ENCODE measurements at places on chromosomes 12 and 14.

DNA sequence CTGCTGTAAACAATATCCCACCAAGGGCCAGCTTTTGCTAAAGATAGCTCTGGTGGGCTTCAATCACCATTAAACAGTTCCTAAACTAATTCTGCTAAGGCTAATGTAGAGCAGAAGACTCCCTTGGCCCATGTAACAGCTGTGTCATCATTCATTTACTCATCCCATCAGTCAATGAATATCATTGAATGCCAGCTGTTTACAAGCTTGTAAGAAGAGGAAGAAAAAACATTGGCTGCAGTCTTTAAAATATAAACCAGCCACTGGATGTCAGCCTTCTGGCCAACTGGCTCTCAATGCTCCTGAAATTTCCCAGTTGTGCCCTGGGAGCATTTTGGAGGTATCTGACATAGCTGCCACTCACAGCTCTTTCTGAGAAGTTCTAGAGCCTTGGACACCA is 18.0 kb upstream of the MAP3K9 start:
- DNase-seq = no peak

DNA sequence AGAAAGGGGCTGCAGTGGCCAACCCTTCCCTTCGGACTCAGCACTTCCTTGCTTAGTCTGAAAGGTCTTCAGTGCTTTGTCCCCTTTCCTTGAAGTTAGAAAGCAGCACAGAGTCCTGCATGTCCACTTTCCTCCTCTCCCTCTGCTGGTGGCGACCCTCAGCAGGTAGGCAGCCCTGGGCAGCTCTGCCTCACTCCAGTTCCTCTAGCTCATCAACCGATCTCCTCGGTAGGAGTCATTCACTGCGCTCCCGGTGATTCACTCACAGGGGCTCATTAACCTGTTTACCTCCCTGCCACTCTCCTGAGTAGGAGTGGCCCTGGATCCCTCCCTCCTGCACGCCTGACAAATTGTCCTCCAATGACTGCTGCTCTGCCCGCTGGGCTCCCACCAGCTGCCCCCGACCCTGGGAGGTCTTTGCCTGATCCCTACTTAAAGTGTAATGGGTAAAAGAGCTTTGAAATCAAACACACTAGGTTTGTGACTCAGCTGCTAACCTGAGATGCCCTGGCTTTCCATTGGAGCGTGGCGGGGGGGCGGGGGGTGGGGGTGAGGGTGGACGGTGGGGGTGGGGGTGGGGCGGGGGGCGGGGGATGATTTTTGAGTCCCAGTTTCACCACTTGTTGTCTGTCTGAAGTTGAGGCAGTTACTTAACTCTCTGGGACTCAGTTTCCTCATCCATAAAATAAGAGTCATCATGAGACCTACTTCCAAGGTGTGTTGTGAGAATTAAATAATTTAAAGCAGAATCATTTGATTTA is 4.2 kb downstream of the SCNN1A start:
- DNase-seq = no peak

DNA sequence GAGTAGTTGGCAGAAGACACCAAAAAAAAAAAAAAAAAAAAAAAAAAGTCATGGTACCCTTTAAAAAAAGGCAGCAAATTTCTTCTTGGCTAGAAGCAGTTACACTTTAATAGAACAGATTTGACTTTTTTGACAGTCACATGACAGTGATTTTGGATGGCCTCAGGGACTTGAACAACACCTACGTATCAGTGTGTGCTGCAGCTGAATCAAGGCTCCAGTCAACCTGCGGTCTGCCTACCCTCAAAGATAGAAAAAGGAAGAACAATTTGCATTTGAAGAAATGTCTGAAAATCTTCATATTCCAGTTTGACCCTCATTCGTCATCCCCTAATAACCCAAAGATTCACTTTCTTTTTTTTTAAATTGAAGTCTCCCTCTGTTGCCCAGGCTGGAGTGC is 53.9 kb downstream of the MDM2 start:
- no peak for DNase-seq

DNA sequence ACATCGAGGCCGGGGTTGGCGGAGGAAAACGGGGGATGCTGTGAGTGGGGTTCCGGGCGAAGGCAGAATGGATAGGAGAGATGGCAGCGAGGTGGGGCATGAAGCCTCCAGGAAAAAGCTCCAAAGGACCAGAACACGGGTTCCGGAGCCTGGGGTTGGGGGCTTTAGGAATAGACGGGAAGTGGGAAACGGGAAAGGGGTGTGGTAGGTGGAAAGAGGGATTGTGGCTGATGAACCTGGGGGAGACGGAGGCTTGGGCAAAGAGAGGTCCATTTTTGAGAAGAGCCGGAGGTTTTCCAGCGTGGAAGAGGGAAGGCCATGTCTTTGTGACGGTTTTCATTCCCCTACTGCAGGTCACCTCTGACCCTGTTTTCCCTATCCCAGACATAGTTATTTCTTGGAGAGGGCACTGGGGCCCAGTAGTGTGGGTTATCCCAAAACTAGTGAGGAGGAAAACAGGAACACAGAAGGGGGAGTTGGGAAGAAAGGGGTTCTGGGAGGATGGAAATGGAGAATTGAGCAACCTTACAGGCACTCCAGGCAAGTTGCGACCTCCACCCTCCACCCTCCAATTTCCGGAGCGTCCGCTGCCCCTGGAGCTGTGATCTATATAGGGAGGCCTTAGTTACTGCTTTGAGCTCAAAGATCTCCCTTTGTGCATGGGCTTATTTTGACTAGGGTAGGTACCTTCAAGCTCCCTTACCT is 1.1 kb downstream of the ATN1 start:
- DNase-seq = no peak

GRCh38 chr12:110640275-110641025 is 26.5 kb downstream of the TCTN1 start:
- DNase-seq = no peak

DNA sequence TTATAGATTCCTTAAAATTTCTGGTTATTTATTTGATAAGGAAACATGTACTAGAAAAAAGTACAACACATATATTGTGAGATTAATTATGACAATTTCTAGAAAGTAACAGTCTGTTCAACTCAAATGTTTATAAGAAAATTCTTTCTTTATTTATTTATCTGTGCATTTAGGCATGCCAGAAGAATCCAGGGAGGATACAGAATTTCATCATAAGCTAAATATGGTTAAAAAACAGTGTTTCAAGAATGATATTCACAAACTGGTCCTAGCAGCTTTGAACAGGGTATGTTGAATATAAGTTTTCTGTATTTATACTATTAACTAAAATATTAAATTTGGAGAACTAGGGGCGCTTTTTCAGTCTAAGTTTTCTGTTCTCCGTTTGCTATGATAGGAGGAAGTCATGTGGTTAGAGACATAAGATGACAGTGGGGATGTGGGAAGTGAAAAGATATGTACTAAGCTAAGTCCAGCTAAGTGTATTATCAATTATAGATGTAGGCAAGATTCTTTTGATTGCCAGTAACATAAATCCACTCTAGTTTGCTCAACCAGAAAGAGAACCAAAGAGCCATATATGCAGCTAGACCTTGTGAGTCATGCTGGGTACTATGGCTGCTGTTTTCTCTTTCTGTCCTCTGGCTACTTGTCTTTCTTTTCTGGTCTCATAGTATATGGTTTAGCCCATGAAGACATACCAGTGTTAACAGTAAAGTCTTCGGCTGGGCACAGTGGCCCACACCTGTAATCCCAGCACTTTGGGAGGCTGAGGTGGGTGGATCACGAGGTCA is 39.0 kb downstream of the LRRK2 start:
- peak; percentile 35 for DNase-seq

GRCh38 chr12:128914908-128915563 is 61.8 kb downstream of the GLT1D1 start:
- DNase-seq = peak; percentile 72

DNA sequence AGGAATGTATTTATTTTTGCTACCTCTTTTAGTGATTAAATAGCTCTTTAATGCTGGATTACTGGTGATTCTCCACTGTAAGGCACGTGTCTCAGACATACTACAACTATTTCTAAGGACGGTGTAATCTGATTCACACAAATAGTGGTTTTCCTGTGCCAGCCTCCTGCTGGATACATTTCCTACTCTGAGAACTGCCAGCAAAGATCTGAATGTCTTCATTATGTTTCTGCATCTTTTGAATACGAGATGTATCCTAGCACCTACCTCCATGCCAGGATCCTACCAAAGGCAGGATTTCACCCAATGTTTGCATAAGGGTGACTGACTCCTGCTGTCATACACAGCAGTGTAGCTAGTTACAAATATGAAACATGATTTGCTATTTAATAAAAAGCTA is 120.6 kb downstream of the PRICKLE1 start:
- no peak for DNase-seq

DNA sequence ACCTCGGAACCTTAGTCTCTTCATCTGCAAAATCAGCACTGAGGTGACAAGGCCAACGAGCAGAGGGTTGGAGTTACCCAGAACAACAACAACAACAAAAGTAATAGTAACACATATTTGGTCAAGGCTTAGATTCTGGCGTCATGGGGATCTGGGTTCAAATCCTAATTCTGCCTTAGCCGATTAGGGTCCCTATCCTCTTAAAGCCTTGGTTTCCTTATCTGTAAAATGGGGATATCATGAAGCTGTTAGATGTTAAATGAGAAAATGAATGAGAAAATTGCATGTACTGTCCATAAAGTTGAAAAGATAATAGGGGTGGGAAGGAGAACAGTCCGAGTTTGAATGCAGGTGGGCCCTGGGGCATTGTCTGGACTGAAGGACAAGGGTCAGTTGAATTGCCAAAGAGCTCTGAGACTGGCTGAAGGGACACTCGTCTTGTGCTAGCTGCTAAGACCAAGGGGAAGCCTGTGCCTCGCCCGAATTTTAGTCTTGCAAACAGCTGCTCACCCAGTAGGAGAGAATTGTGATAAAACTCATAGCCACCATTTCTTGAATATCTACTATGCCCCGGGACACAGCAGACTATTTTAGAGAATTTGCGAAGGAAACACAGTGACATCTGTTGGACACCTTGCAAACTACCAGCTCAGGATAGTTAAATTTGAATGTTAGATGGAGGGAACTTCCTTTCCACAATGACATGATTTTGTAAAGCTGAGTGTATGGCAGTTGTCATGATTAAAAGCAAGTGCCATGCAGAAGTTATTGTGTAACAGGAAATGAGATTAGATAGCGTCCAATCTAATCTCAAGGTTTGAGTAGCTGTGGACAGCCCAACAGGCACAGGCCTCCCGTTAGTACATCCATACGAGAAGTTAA is 6.8 kb upstream of the HNF1A start:
- DNase-seq = peak; percentile 85

DNA sequence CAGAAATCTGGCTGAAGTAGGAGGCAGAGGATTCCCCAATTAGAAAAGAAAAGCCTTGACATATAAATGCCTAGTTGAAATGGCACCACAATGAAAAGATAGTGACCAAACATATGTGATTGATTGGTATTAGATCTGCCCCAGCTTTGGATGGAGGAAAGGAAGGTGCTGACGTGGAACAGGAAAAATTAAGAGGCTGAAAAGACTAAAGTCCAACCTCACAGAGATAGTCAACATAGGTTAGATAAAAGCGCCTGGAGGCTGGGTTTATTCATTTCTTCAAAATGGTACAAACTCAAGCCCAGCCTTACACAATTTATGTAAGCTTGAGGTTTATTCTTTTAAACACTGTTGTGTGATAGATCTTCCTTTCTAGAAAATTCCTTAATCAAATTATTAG is 129.6 kb downstream of the RPS29 start:
- no peak for DNase-seq

DNA sequence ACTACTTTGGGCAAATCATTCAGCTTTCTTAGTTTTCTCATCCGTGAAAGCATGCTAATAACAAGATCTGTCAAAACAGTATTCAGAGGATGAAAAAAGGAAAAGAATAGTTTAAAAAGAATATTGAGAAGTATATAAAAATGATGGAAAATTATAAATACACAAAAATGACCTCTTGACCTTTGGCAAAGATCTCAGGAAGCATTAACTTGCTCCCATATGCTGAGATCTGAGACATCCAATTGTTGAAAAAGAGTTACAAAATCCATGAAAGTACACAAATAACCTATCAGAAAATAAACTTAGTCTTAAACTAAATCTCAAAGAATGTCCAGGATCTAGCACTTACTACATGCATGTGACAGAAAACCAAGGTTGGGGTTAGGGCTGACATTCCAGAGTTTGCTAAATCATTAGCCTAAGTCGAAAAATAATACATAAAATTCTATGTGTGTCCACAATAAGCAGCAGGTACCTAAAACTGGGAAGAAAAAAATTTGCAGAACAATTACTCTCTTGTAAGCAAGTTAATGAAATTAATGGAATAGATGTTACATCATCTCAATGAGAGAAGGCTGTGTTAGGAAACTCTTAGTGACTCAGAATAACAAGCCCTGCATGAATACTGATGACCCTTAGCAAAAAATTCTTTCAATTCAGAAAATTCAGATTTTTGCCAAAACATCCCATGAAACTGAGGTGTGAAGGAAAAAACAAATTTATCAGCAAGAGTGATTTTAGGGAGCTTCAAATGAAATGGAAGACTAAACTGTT is 3.4 kb downstream of the PAH start:
- no peak for DNase-seq

- DNase-seq = no peak
Measured at GRCh38 chr14:85325134-85326017, 204.6 kb upstream of the FLRT2 start.

DNA sequence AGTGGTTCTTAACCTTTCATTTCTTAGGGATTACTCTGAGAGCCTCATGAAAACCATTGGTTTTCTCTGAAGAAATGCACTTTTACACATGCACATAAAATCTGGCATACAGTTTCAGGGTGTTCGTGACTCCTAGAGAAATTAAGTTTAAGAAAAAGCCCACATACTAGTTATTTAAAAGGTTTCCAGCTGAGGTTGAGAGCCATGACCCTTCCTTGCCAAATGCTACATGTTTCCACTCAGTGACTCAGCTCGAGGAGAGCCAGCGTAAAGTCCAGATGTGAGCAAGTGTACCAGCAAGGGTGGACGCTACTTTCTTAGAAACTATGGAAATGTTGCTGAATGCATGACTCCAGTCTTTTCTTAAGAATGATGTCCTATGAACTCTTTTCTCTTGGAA is 42.7 kb upstream of the FLRT2 start:
- DNase-seq = no peak

DNA sequence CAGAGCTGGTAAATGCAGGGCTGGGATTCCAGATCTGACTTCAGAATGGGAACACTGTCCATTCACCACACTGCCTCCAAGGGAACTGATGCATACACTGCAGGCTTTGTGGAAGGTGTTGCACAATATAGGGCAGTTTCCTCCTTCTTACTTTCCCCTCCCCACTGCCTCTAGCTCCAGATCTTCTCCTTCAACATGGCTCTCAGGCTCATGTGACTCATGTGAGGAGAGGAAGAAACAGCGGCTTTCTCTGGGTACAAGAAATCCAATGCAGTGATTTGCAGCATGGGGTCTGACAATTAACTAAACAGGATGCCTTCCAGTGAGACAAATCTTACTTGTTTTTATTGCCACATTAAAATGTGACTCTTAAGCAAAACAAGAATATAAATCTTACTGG is 447.6 kb upstream of the CCDC196 start:
- peak; percentile 82 for DNase-seq

Measured in suppressor macrophage (primary cell).